Lung (tissue), 17 donors: ENCODE measurements at places on chromosomes 16 and 17.

GRCh38 chr16:57657228-57657627, 10.9 kb upstream of the ADGRG3 start:
- no peaks in the 10 kb centered on the region for H3K36me3 ChIP-seq
- no peak overlapping the region for H3K27ac ChIP-seq

DNA sequence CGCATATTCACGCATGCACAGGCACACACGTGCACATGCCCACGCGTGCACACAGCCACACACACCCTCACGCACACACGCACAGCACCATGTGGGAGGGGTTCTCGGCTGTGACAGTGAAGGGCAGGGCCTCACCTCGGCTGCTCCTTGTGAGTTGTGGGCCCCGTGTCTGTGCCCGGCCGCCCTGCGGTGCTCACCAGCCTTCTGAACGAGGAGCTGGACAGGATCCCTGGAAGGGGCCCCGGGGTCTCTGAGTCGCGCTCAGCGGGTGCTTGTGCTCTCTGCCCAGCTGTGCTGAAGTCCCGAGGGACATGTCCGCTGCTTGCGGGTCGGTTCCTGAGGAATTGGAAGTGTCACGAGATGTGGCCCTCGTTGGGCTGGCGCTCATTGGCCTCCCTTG, 16.1 kb downstream of the TSC2 start:
- peaks cover 23% of the 10 kb centered on the region for H3K36me3 ChIP-seq
- no peak overlapping the region for H3K4me3 ChIP-seq
- DNase-seq = no peak
- no peaks in the 10 kb centered on the region for H3K4me1 ChIP-seq

DNA sequence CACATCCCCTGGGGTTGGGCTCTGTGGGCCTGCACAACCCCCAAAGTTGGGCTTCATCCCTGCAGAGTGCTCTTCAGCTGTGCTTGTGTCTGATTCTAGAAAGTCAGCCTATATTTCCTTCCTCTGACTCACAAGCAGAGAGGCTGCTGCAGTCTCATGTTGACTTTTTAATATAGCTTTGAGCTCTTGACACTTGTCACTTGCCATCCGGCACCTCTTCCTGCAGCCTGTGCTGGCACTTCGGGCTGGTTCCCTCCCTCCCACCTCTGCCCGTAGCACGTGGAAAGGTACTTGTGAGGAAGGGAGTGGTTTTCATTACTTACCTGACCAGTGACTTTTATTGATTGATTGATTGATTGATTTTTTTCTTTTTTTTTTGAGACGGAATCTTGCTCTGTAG, 19.0 kb upstream of the JPT2 start:
- H3K4me1 ChIP-seq = no peaks in the 10 kb centered on the region
- no peak overlapping the region for H3K27ac ChIP-seq
- peaks cover 17% of the 10 kb centered on the region for H3K36me3 ChIP-seq
- H3K4me3 ChIP-seq = no peak overlapping the region
- H3K27me3 ChIP-seq = no peaks in the 10 kb centered on the region

- DNase-seq = peak; percentile 53
- no peak overlapping the region for H3K4me3 ChIP-seq
- no peaks in the 10 kb centered on the region for H3K36me3 ChIP-seq
- no peaks in the 10 kb centered on the region for H3K27me3 ChIP-seq
- no peak overlapping the region for H3K27ac ChIP-seq
These were observed 25.2 kb downstream of the MIS12 start for GRCh38 chr17:5511401-5512225.

DNA sequence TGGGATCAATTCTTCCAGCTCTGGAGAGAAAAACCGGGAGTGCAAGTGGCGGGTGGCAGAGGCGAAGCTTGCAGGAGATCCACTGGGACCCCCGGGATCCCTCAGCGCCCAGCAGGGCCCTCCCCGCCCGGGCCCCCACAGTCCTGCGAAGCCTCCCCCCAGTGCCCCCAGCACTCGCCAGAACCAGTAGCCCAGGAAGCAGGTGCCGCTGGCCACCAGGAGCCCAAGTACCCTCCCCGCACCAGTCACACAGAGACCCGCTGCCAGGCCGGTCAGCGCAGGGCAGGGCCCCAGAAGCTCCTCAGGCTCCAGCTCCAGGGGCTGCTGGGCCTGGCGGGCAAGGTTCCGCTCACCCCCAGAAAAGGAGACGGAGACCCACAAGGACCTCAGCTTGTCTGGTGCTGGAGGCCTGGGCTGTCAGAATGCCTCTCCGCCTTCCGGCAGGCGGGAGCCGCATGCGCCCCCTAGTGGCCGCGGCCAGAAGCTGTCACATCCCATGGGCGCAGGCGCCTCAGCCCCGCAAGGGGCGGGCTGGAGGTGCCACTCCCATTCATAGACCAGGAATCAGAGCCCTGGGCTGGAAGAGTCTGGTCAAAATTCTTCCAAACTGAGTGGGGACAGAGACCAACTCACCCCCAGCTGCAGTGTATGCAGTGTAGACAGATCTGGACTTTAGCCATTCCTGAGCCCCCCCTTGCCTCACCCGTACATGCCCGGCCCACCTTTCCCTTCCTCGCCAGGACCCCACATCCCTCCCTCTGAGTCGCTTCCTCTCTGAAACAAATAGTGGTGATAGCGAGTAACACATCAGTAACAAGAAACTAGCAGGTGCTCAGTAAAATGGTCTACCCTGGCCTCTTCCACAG, 1002.3 kb downstream of the KCNJ18 start:
- no peaks in the 10 kb centered on the region for H3K27me3 ChIP-seq
- no peak overlapping the region for H3K27ac ChIP-seq

GRCh38 chr16:55668340-55669281, 12.8 kb downstream of the SLC6A2 start:
- H3K27ac ChIP-seq = no peak overlapping the region
- no peaks in the 10 kb centered on the region for H3K36me3 ChIP-seq
- no peak for DNase-seq
- H3K4me3 ChIP-seq = no peak overlapping the region
- no peaks in the 10 kb centered on the region for H3K27me3 ChIP-seq

GRCh38 chr17:4201226-4201625, 58.2 kb downstream of the CYB5D2 start:
- no peaks in the 10 kb centered on the region for H3K4me1 ChIP-seq
- H3K36me3 ChIP-seq = peaks cover 18% of the 10 kb centered on the region
- DNase-seq = no peak
- no peaks in the 10 kb centered on the region for H3K27me3 ChIP-seq
- no peak overlapping the region for H3K27ac ChIP-seq
